ENCODE measurements at places on chromosomes 16 and 17. TPM values are rescaled to one million over a fixed set of nuclear protein-coding genes. Genes with fewer than 3 reads are reported as not detected.

GRCh38 chr17:3035256-3035967 lies 28.0 kb downstream of the OR1D5 start:
- DNase-seq, result no peak

DNA sequence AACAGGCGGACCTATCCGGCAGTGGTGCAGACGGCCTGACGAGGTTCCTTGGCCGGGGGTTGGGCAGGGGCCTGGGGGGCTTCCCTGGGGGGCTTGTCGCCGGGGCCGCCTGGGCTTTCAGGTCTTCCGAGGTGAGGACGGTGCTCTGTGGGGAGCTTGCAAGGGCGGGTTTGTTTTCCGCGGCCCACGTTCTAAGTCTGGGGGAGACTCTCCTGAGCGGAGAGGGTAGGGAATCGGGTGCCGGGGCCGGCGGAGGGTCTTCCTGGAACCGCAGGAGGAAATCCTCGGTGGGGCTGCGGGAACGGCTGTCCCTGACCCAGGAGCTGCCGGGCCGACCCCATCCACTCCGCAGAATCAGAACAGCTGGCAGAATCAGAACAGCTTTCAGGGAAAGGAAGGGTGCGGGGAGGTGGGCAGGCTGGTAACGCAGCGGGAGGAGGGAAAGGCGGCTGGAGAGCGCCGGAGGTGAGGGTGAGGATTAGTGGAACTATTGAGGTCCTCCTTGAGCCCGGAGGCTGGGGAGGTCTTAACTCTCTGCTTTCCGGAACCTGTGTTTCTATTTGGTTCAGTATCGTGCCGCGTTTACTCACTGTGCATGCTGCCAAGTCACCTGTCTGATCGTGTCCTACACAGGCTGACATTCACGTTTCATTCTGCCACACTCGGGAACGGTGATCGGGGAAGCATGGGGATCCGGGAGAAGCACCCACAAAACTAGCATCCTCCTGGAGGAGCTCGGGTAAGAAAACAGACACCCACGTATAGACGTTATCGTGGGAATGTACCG lies 28.9 kb downstream of the CPSF4L start:
- no peak for DNase-seq

Gene DHX58
- 68.7 TPM for total RNA-seq

DNA sequence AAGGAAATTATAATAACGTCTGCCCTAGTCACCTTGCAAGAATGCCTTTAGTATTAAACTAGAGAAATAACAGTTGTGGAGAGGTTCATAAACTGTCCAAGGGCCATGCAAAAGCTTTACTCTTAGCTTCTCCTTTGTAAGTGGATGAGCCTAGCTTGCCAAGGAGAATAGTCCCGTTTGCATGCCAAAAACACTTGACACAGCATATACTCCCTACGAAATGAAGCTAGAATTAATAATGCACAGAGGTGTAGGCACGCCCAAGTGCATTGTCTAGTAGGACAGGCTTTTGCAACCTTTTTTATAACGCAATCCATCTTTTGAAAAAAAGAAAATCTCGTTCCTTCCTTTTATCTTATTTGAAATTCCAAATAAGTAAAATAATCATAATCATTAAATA lies 12.8 kb upstream of the CDRT4 start:
- no peak for DNase-seq

DNA sequence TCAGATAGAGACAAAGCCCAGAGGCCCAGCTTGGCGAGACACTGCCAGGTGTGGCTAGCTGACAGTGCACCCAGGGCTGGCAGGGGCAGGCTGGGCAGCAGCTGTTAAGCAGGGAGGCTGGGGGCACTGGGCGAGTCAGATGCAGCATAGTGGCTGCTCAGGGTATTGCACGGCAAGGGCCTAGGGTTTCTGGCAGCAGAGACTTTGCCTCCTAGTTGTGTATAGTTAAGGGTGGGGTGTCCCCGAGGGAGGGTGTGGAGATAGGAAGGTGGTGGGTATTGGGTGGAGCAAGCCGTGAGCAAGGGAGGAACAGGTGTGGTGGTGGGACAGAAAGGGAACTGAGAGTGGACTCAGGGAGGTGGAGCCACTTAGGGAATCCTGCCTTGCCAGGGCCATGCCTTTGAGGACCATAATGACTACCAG lies 66.0 kb downstream of the SMPD3 start:
- DNase-seq, result peak; percentile 45

Gene PRSS27
- total RNA-seq, result 2.2 TPM

- no peak for DNase-seq
These were observed 109.1 kb downstream of the ZFHX3 start for GRCh38 chr16:72938795-72939164.

GRCh38 chr17:76370261-76370993 lies 14.0 kb upstream of the SPHK1 start:
- DNase-seq, result no peak

DNA sequence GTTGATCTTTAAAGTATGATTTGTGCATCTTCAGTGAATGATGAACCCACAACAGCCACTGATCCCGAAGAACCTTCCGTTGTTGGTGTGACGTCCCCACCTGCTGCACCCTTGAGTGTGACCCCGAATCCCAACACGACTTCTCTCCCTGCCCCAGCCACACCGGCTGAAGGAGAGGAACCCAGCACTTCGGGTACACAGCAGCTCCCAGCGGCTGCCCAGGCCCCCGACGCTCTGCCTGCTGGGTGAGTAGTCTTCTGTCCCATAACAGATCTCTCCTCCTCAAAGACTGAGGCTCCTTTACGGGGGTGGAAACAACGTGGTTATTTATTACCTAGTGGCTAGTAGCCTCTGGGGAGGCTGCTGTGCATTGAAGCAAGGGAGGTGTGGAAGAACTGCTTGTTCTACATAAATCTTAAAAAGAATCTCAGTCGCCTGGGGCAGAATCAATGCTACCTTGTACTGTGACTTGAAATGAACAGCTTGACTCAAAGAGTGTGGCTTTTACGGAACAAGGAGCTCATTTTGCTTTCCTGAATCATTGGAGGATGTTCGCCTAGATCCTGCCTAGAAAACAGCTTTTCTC lies 63.0 kb upstream of the CLEC18A start:
- DNase-seq, result no peak

DNA sequence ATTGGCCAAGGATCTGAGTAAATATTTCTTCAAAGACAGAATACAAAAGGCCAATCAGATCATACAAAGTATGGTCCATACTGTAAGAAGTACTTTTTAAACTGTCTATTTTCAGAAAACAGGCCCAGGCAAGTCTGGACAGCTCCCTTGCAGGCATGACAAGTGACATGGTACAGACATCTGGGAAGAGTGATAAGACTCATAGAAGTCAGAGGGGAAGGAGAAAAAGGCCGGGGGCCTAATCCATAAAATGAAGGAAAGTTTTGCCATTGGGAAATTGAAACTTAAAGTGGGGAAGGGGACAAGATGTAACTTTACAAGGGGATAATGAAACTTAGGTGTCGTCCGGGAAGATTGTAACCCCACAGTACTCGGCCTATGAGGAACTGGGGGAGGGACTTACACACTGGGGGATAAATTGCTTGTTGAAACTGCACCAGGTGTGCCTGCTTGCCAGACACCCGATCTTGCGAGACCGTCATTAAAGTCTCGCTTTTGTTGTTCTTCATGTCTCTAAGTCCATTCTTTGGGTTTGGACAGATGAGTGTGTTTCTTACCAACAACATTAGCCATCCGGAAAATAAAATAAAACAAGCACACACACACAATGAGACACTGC lies 684.0 kb downstream of the CDH11 start:
- no peak for DNase-seq

GRCh38 chr16:17395849-17396480 lies 74.8 kb downstream of the XYLT1 start:
- DNase-seq, result no peak

DNA sequence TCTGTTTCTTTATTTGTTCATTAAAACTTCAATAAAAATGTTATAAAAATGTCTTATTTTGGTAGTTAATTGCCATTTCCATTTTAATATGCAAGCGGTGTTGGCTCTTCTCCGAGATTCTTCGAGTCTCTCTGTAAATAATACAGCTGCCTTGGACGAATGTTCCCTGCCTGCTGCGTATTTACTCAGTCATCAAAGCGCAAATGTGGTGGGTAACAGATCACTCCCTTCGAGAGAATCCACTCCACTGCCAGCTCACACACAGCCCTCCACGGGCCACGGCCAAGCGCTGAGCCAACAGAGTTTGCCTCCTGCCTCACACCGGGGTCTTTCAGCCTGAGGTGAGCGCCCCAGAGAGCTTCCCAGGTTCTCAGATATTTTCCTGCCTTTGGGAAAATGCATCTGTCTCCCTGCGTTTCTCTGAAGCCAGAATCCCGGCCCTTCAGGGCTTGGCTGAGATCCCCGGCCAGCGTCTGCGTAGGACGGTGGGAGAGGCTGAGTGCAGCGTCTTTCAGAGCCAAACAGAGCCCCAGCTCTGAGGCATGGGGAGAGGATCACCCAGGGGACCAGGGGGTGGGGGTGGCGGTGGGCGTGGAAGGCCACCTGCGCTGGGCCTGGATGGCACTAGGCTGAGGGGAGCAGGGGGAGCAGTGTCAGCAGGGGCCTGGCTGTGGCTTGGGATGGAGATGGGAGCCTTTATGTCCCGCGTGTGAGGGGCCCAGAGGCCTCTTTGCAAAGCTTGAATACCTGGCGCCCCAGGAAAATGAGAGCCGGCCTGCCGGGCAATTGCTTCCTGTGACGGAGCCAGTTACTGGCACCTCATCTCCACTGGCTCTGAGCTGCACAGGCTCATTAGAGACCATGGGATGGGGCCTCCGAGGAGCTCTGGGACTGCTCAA lies 248.7 kb downstream of the RBFOX3 start:
- DNase-seq, result no peak

Gene TNFSF13
- total RNA-seq, result 8.2 TPM

DNA sequence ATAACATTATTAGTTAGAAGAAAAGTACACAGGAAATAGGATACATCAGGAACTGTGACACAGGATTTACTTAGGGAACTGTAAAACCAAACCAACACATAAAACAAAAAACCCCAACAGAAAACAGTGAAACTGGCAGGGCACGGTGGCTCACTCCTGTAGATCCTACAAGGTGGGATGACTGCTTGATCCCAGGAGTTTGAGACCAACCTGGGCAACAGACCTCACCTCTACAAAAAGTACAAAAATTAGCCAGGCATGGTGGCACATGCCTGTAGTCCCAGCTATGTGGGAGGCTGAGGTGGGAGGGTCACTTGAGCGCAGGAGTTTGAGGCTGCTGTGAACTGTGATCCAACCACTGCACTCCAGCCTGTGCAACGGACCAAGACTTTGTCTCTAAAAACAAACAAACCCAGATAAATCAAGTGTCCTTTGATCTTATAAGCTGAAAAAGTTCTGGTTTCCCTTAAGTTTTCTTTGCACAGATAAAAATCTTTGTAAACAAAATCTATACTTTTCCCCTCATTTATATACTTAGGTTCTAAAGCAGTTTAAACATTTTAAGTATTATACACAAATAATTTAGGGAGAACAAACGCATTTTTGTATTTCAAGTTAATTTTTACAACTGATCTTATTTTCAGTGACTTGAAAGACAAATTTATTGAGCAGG lies 111.5 kb upstream of the TOB1 start:
- DNase-seq, result no peak

Gene SCPEP1
- total RNA-seq, result 16.6 TPM

Gene KRT33B
- total RNA-seq, result not detected

DNA sequence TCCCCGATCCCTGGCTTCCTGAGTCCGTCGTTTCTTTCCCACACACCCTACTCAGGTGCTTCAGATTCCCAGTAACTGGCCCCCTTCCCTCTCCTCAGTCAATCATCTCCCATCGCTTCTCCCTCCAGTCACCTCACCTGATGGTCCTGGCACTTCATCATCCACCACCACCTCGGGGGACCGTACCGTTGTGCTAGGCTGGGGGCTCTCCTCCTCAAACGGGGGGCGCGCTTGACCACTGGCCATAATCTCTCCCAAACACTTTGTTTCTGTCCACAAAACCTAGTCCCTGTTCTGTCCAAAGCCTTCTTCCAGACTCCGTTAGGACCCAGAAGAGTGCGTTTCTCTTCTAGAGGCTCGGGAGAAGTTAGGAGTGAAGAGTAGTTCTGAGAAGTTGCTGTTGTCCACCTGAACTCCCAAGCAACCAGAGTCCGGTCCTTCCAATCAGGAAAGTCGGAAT lies at the start of gene SPDYE4:
TSS of gene SPDYE4 (minus strand) at position 410 of the 460 bp plus-strand sequence. CDS start at position 246, 164 bp downstream.
- DNase-seq, result no peak

DNA sequence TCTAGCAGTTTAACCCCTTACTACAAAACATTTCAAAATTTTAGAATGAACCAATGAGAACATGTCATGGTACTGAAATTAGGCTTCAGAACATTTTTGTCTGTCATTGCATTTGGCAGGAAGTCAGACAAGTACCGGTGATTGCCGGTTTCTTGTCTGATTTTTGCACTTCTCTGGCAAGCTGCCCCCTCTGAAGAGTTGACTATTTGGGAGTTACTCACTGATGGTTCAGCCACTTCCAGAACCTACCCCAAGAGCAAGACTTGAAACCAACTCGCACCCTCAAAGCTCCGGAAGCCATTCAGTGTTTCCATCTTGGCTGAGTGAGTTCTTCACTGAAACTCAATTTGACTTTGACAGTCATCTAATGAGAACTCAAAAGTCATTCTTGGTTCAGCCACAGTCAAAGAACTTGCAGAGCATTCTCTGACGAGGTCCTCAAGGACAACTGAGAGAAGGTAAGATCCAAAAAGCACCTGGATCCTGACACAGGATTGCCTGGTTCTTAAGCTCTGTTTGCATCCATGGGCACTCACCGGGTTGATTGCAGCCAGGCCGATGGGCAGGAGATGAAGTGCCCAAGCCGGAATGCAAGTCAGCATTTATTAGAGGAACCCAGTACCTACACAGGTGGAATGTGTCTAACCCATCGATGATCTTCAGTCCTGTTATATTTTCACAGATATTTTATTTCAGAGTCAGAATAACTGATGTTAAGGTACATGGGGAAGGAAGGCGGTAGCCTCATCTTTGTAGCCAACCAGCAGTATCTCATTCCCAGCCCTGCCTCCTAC lies 93.6 kb downstream of the USP22 start:
- no peak for DNase-seq

DNA sequence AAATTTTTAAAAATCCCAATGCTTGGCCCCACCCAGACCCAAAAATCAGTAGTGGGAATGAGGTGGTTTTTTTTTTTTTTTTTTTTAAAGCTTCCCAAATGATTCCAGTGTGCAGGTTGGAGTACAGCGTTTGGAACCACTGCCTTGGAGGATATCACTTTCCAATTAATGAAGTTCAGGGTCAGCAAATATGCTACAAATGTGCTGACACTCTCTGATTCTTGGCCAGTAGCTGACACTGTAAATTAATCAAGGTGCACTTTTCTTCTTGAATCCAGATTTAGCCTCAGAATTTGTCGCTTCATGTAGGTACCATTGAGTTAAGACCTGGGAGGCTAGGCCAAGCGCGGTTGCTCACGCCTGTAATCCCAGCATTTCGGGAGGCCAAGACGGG lies 230.2 kb downstream of the SNX29 start:
- no peak for DNase-seq

Gene COA3
- total RNA-seq, result 37.0 TPM

- no peak for DNase-seq
These were observed 22.2 kb downstream of the HS3ST4 start for GRCh38 chr16:25713785-25714570.

GRCh38 chr17:15392326-15392741 lies 50.9 kb upstream of the TEKT3 start:
- no peak for DNase-seq

Gene SULT1A1
- 17.5 TPM for total RNA-seq

- no peak for DNase-seq
These were observed 1307.6 kb upstream of the GOT2 start for GRCh38 chr16:60041671-60042070.

- DNase-seq, result no peak
These were observed 39.0 kb upstream of the EMP2 start for GRCh38 chr16:10619271-10619849.

All from activated naive CD8-positive, alpha-beta T cell treated with anti-CD3 and anti-CD28 coated beads, Interleukin-2, amount 10 ng/mL, durations not matched to agents 7 days and 5 days (primary cell).